ENCODE measurements at places on chromosomes 12 and 14.

DNA sequence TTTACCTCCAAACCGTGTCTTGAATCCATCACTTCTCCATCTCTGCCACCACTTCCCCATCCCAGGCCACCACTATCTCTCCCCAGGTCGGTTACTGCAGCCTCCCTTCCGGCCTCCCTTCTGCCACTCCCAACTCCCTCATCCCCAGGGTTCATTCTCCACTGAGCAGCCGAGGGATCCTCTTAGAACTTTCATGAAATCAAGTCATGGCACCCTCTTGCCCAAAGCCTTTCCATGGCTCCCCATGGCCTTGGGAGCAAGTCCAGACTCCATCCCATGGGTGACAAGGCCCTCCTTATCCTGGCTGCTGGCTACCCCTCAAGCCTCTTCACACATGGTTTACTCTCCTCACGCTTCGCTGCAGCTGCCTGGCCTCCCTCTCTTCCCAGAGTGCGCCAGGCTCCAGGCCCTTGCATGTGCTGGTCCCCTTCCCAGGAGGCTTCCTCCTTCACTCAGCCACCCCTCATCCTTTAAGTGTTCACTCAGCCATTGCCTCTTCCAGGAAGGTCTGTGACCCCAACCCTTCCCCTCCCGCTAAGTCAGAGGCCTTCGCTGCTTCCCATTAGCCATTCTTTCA, 17.9 kb upstream of the SH2B3 start:
- no peak for DNase-seq

DNA sequence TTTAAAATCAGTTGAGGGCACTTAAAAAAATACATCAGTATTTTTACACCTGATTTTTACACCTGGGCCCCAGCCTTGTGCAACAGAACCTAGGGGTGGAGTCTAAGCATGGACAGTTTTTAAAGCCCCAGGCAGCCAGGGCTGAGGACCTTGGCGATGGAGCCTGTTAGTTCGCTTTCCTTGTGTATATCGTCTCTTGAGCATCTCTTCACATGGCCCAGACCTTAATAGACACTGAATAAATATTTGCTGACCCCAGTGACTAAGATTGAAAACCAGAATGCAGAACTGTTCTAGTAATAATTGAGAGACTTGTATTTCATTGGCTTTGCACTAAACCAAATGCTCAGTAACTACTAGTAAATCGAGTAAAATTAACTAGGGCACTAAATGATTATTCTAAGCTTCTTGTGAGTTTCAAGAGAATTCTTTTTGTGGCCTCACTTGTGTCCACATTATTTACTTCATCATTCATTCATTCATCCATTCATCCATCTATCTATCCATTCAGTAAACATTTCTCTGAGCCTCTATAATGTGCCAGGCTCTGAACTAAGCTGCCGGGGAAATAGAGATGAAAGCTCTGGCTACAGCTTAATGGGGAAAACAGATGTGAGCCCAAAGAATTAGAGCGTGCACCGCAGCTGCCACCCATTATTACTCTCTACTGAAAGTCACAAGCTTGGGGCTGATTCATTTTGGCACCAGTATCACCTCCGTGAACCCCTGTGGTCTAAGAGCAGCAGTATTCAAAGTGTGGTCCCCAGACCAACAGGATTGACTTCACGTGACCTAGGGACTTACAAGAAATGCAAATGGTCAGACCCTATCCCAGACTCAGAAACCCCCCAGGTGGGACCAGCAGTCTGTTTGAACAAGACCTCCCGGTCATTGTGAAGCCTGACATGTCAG, 30.7 kb upstream of the BCL7A start:
- DNase-seq: no peak

- no peak for DNase-seq
Observed at GRCh38 chr12:12741660-12742059, 24.5 kb downstream of the CDKN1B start.

DNA sequence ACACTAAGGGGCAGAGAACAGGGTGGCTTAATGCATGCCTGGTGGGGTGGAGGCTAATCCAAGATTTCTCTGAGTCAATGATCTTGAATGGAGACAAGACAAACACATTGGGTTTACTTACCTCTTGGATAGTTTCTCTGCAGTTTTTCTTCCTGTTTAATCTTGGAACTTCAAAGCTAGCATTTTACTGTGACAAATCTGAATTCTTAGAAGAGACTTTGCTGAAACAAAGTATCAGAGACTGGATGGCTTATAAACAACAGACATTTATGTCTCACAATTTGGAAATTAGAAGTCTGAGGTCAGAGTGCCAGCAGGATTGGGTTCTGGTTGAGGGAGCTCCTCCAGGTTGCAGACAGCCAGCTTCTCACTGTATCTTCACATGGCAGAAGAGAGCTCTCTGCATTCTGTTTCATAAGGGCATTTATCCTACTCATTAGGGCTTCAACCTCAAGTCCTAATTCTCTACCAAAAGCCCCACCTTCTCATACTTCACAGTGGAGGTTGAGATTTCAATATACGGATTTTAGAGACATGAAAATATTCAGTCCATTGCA, 921.8 kb downstream of the VRK1 start:
- DNase-seq: no peak

DNA sequence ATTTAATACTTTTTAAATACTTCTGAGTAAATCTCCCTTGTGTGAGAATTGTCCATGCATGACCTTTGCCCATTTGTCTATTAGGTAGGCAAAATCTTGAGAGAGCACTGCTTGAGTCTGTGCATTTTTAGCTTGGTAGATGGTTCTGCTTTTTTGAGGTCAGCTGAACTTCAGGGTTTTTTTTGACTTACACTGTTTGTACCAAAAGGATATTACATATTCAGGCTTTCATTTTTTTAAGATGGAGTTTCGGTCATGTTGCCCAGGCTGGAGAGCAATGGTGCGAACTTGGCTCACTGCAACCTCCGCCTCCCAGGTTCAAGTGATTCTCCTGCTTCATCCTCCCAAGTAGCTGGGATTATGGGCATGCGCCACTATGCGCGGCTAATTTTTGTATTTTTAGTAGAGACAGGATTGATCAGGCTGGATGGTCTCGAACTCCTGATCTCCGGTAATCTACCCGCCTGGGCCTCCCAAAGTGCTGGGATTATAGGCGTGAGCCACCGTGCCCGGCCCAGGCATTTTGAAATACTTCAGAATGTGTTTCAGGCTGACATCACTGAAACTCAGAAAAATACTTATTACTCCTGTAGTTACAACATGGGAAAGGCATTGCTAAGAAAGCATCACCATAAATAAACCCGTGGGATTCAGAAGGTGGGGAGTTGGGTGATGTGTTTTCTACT, 11.1 kb downstream of the RASSF3 start:
- DNase-seq: no peak

- DNase-seq: peak; percentile 64
Observed at GRCh38 chr12:6635856-6636531, at the start of gene LPAR5. LPAR5 (minus strand) TSS chr12:6635959; CDS start chr12:6621248, 14,711 bp downstream.

GRCh38 chr12:105723494-105723893, 393.0 kb downstream of the C12orf75 start:
- DNase-seq: no peak

DNA sequence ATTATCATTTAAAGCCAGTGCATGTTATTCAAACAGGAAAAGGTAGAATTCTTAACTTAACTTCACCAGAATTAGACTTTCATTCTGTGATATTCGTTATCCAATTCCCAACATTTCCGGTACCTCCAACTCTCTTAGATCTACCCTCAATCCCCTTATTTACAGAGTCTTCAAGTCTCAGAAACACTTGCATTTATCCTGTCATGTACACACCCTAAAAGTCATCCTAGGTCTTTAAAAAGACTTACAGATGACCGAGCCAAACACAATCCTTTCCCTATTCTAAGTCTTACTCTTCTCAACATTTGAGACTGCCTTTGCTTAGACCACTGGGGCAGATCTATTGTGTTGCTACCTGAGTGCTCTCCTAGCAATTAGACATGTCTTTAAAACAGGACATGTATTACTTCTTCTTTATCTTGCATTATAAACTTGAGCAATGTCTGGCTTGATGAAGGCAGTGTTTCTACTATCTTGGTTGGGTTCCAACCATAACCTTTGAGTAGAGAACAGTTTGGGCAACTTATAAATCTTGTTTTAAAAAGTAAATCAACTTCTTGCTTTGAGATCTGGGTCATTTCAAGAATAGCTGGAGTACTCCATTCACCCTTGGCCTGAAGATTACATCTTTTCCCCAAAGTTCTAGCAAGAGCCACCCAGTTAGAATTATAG, 140.6 kb upstream of the PLEKHG7 start:
- DNase-seq: no peak

DNA sequence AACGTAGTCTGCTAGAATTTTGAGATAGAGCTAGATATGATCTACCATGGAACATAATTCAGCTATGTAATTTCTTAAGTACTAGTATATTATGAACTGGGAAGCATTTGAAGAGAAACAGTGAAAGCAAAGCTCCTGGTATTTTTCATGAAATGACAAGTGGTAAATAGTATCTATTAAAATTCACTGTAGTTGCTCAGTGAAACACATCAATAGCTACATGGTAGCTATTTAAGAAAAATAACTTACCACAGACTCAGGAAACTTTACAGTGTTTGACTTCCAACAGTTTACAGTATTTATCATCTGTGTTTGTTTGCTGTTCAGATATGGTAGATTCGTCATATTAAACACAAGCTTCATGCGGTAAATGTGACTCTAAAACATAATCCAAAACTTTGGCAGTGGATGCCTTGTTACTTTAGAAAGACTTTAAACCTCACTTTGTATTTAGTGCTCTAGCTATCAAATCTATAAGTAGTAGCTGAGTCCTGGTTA, 25.2 kb downstream of the WNK1 start:
- DNase-seq: no peak

GRCh38 chr14:24231263-24232120, 675 bp downstream of the NEDD8 start:
- no peak for DNase-seq

DNA sequence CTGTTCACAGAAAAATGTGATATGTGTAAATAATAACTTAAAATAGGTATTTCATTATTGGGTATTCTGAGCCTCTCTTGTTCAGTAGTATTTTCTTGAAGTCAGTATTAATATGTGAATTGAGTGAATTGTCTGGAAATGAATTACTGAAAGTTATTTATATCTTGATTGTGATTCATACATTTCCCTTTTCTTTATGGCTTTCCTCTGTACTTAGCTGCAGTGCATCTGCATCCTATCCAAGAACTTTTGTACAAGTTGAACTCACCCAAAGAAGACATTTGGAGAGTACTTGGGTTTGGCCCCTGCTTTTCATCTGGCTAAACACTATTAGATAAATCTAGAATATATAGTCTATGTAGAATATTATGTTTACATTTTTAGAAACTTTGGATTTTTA, 326.0 kb downstream of the RAD51B start:
- DNase-seq: no peak

- DNase-seq: no peak
Observed at GRCh38 chr14:61193476-61193875, 87.7 kb downstream of the TMEM30B start.

DNA sequence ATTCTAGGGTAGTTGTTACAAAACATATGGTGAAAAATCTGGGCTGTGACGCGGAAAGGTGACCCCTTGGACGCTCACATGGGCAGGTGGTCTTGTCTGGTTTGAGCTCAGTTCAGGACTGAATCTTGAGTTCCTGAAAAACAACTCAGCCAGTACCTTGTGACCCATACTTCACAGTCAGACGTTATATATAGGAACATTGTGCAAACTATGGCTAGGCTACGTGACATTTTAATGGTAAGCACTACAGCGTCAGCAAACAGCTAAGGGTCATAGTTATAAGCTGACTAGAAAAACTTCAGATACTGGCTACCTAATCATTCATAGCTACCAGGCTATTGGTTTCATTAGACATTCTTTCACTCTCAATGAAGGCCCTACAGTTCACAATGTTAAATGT, 14.8 kb upstream of the EDDM3A start:
- no peak for DNase-seq

DNA sequence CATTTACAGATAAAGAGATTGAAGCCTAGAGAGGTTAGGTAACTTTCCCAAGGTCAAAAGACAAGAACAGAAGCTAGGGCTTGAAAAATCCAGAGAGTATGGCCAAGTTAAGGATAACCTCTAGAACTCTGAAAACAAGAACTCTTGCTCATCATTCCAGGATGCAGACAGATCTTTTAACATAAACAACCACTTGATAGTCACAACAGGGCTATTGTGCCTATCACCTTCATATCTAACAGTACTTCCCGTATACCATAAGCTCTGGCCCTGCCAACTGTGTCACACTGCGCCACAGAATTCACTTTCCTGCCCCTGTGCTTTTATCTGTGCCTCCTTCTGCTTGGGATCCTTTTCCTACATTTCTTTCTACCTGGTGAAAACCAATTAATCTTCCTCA, 18.2 kb downstream of the ERP29 start:
- DNase-seq: no peak

GRCh38 chr14:40113671-40114070, 681.4 kb upstream of the FBXO33 start:
- DNase-seq: no peak

DNA sequence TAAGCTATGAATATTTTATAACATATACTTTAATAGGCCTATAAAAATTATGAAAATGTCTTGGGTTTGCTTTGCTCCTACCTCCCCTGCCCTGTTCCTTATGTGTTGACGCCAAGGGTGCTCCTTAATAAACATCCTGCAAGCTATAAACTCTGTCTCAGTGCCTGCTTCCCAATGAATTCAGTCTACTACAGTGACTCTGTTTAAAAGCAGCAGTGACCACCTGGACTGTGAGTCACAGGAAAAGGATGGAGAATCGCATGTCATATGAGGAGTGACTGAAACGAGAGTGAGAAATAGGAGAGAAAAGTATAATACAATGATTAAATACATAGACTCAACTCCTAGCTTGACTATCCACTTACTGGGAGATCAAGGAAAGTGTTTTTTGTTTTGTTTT, 41.1 kb upstream of the CFAP54 start:
- DNase-seq: no peak

DNA sequence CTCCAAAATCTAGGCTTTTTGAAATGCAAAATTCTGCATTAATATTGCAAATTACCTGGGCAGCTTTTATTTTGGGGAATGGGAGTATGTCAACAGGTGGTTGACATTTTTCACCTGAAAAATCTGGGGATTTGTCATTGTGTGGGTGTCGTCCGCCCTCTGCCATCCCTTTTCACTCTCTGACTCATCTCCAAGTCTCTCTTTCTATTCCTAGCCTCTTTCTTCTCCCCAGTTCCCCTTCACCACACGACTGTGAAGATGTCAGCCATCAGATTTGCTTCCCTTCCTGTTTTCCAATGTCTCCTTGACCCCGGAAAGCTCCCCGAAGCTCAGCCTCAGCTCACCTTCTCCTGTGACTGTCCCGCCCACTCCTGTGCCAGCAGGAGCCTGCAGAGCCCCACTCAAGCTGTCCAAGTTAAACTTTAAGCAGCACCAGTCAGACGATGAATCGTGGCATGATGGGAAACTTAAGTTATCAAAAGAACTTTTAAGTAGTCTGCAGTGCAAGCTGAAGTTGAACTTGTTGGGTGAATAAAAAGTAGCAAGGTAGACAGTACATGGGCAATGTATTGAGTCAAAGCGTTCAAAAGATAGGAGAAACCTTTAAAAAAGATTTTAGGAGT, 590.2 kb downstream of the VRK1 start:
- no peak for DNase-seq

- no peak for DNase-seq
Observed at GRCh38 chr12:132270969-132271754, 58.2 kb downstream of the GALNT9 start.
